ENCODE measurements at places on chromosomes 1 and 21.
A peak's percentile ranks its signal among the peaks of the same experiment; 100 is the strongest.

DNA sequence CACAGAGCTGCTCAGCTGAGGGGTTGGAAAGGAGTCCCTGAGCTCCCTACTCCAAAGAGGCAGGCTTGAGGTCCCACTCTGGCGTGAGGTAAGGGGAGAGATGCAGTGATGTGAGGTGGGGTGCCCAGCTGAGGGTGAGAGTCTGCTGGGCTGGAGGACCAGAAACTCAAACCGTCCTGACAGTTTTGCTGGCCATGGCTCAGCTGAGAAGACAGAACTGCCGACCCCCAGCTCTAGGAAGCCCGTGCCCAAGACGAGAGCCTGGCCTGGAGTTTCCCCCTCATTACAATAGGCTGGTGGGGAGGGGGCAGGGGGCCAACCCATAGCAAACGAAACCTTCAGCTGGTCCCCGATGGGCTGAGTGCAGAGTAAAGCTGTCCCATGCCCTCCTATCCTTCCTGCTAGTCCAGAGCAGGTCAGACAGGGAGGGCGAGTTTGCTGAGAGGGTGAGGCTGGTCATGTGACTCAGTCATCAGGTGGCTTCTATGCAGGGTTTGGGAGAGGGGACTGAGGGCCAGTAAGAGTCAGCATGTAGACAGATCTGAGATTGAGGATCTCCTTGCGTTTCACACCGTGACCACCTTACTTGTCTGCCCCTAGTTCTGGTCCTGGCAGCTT, 129.3 kb downstream of the PRDM2 start:
- DNase-seq = no peak

- DNase-seq = no peak
Measured at GRCh38 chr1:18945401-18945849, 11.1 kb downstream of the IFFO2 start.

GRCh38 chr1:230270559-230271281, 155.4 kb downstream of the PGBD5 start:
- no peak for DNase-seq

DNA sequence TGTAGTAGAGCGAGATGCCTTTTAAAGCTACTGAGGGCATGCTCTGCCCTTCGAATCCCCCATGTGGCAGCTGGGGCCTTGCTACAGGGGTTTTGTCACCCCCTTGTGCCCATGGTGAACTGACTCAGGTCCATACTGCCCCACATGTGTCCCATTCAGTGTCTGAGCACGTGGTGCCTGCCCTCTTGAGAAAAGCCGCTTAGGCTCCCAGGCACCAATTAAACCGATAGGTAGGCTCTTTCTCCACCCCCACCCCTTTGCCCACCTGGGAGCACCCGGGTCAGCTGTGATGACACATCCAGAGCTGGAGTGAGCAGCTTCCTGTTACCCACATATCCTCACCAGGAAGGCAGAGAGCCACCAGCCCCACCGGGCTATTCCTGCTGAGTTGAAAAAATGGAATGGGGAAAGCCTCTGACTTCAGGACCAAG, 30.5 kb downstream of the TMCC2 start:
- no peak for DNase-seq

DNA sequence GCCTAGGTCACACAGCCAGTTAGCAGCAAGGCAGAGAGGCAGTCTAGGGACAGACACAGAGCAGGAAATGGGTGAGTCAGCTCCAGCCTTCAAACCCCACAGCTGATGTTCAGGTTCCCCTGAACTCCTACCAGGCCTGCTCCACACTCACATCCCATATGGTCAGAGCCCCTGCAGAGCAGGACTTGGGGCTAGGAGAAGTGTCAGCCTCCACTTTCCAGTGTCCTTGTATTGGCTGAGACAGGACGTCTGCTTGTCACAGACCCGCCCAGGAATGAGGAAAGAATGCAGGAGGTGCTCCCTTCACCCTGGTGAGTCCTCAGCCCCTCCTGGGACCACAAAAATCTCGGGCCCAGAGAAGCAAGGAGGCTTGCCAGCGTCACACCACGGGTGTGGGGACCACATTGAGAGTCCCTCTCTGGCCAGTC, 92.5 kb downstream of the LACTBL1 start:
- DNase-seq = no peak

- no peak for DNase-seq
Measured at GRCh38 chr1:197178998-197179397, 32.5 kb upstream of the ASPM start.

DNA sequence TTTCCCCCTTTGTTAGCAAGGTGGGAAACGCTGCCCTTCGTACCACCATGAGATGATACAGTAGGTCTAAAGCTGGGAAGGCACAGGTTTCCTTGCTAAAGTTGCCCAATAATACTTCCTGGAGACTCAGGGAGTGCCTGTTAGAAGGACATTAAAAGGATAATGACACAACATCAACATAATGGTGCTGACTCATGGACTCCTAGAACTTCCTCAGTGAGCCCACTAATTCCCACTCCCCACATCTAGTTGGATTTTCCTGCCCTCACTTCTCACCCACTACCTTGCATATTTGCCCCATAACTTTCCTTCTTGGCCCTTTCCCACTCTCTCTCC, 17.5 kb downstream of the CFAP45 start:
- DNase-seq = no peak

GRCh38 chr1:108708691-108709660, 3.7 kb upstream of the FNDC7 start:
- DNase-seq = peak; percentile 24

DNA sequence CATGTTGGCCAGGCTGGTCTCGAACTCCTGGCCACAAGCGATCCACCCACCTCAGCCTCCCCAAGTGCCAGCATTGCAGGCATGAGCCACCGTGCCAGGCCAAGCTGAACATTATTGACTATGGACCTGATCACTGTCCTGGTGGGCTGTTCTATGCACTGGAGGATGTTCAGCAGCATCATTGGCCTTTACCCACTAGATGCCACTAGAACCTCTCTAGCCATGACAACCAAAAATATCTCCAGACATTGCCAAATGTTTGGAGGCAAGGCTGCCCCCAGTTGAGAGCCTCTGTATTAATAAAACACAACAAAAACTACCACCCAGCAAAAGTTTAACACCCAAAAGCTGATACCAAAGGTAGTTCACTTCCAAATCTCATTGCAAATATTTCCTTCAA, 110.8 kb upstream of the SOD1 start:
- DNase-seq = no peak

GRCh38 chr1:192159781-192160180, 1.5 kb downstream of the RGS18 start:
- no peak for DNase-seq

- DNase-seq = no peak
Measured at GRCh38 chr1:77234096-77234495, 14.9 kb upstream of the PIGK start.

GRCh38 chr1:100456880-100457279, 81.1 kb upstream of the GPR88 start:
- no peak for DNase-seq

DNA sequence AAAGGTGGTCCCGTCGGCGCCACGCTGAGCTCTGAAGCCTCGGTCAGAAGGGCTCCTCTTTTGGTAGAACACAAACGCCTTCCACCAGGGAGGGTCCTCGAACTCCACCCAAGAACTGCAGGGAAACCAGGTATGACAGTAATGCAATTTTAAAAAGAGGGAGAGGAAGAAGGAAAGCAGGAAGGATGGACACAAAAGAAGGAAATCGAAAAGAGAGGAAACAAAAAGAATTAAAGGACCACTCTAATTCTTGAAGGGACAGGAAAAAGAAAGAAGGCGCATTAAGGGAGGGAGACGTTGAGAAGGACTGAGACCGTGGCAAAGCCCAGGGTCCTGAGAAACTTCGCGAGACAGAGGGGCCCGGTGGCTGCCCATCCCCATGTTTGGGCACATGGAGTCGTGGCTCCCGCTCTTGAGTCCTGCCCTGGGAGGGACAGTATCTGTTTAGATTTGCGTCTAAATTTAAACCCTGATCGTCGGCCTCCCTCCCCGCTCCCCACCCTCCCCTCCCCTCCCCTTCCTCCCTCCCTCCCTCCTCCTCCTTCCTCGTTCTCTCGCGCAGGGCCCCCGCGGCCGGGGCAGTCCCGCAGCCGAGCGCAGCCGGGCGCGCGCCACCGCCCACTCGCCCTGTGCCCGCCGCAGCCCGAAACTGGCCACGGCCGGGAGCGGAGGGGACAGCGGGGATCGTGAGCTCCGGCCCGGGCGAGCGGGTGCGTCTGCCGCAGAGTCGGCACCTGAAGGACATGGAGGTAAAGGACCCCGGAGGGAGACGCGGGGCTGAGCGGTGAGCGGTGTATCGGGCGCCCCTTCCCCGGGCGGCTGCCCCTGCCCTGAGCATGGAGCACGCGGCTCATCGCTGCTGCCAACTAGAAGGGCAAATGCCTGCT, at the start of gene RCSD1:
Gene RCSD1 (plus strand): TSS at position 552 of the 887 bp plus-strand sequence. CDS start 192 bp downstream, at position 744.
- DNase-seq = no peak

GRCh38 chr1:229597877-229598276, 28.0 kb downstream of the TAF5L start:
- no peak for DNase-seq

- no peak for DNase-seq
Measured at GRCh38 chr1:147781056-147781471, 20.7 kb upstream of the GJA5 start.

DNA sequence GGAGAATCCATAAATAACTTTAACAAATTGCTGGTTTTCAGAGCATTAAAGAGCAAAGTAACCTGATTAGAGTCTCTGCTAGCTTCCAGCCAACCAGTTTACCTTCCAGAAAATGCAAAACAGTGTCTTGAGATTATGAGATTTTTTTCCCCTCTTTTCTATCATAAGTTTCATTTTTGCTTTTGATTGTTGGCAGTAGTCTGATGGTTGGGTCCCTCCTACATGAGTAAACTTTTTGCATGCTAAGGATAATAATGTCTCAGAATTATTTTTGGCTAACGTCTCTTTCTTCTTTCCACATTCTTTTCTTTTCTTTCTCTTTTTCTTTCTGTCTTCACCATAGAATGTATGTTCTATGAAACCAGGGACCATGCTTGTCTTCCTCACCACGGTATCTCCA, 6.3 kb upstream of the ADAMTS5 start:
- no peak for DNase-seq

DNA sequence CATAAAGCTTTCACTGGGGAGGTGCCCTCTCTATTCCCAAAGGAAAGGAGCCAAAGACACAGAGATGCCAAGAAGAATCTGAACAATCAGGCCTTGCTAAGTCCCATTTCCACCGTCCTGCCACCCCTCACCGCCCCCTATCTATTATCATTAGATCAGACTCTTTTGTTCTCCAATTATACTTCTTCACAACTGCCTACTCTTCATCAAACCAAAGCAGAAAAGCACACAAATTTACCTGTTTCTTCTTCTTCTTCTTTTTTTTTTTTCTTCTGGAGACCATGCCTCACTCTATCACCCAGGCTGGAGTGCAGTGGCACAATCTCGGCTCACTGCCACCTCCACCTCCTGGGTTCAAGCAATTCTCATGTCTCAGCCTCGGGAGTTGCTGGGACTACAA, 43.1 kb upstream of the ARHGEF10L start:
- no peak for DNase-seq

DNA sequence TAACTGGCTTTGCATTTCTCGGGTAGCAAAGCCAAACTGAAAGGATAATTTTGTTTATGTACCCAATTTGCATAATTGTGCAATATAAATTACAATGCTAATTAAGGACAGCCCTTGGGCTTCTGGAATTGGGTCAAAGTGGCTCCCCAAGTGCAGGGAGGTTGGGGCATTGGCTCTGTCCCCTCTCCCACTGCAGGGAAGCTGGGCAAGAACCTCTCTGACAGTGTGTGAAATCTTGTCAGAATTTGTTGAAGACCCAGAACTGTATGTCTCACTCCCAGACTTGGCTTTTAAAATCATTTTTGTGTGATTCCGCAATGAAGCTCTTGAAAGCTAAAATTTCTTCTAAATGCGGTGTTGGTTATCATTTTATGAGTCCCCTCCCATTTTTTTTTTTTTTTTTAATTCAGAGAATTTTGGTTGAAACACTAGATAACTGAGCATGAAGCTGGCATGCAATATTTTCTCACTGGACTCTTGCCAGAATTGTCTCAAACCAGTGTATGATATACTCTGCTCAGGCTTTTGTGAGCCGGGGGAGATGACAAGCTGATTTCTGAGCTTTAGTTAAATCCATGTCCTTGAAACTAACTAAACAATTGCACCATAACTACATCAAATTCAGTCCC, 878.9 kb upstream of the CXADR start:
- no peak for DNase-seq

- no peak for DNase-seq
Measured at GRCh38 chr1:69315823-69316222, 251.9 kb upstream of the LRRC7 start.

- no peak for DNase-seq
Measured at GRCh38 chr1:21189906-21190500, 13.3 kb upstream of the EIF4G3 start.

GRCh38 chr1:32772281-32773017, 44.7 kb downstream of the YARS1 start:
- no peak for DNase-seq

- no peak for DNase-seq
Measured at GRCh38 chr1:89904219-89904980, 83.6 kb downstream of the LRRC8D start.

DNA sequence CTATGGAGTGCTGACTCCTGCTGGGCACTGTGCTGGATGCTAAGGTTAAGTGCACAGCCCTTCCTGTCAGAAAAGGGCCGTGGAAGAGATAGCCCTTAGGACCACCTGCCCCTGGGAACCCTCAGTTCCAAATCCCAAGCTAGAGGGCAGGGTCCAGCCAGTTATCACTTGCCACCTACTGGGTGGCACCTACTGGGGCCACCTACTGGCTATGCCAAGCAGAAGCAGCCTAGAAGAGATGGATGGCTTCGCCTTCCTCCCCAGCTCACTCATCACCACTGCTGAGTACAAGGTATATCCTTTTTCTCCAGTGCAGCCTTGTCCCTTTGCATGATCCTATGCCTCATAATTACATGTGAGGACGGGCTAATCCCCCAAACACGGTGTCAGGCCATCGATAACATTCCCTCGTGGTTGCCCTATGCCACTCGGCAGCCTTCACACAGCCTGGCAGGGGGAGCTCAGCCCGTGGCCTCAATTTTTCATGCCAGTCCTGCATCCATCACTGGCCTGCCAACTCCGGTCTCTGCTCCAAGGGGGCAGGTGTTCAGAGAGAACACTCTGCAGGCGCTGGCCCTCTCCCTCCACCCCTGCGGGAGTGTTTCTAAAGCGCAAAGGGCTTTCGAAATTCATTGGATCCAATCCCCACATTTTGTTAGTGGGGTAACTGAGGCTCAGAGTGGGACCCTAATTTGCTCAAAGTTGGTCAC, 49.0 kb downstream of the SYT2 start:
- no peak for DNase-seq

- no peak for DNase-seq
Measured at GRCh38 chr1:216533776-216534175, 110.5 kb upstream of the USH2A start.

DNA sequence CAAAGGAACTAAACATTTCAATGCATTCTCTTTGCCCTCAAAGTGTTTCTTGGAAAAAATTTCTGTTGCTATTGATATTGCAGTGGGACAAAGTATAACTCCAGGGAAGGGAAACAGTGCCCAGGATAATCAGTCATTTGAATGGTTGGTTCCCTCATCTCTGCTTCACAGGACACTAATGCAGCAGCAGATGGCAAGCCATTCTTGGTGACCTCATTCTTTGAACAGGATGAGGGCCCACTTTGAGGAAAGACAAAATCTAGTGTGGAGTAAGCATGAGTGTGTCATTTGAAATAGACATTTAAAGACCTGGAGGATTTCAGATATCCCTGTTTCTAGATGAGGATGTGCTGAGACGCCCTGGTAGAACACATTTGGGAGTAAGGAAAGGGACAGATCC, 32.3 kb downstream of the CHRM3 start:
- no peak for DNase-seq

- no peak for DNase-seq
Measured at GRCh38 chr1:165365341-165365740, 8.8 kb upstream of the LMX1A start.
